K562 (cell line): ENCODE measurements at places on chromosomes 6 and 20.

- no peak for DNase-seq
Observed at GRCh38 chr20:4305091-4305490, 289.7 kb upstream of the RNF24 start.

- no peak for DNase-seq
Observed at GRCh38 chr20:34629342-34629741, 47.5 kb downstream of the PIGU start.

- peak; percentile 94 for DNase-seq
Observed at GRCh38 chr6:6851059-6851948, 256.5 kb upstream of the RREB1 start.

- DNase-seq: no peak
Observed at GRCh38 chr6:54441020-54441419, 132.8 kb downstream of the TINAG start.

GRCh38 chr6:148193063-148193680 lies 149.5 kb upstream of the SASH1 start:
- DNase-seq: no peak

DNA sequence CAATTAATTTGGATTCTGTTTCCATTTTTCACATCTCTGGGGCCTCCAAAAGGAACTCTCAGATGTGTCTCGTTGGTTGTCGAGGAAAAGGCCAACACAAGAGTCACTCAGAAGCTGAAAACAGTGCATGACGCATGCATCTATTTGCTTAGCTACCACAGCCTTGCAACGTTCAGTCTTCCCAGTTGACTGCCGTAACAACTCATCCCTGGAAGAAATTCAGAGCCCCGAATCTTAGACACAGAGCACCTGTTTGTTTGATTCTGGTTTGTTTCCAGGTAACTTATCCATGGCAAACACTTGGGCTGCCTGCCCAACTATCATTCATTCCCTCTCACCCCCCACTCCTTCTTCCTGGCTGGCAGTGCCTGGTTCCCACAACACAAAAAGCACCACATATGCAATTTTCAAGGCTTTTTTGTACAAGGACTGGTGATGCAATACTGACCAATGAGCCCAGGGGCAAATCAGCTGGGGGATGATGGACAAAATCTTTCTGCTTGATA lies 60.5 kb downstream of the ZMYND8 start:
- no peak for DNase-seq

DNA sequence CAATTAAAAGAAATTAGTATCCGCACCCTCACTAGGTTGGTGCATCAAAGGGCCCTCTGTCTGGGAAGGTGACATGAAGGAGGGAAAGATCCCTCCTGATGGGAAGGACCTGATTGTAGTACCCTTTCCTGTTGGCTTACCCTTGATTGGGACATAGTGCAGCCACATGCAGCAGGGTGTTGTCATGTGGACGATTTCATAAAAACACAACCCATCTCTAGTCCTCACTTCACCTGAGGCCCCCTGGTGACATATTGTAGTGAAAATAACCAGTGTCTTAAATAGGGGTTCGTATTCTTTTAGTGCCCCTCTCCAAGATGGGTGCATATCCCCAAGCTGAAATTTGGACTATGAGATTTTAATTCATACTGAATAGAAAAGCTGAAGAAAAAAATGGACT lies 97.3 kb downstream of the SLX4IP start:
- no peak for DNase-seq

DNA sequence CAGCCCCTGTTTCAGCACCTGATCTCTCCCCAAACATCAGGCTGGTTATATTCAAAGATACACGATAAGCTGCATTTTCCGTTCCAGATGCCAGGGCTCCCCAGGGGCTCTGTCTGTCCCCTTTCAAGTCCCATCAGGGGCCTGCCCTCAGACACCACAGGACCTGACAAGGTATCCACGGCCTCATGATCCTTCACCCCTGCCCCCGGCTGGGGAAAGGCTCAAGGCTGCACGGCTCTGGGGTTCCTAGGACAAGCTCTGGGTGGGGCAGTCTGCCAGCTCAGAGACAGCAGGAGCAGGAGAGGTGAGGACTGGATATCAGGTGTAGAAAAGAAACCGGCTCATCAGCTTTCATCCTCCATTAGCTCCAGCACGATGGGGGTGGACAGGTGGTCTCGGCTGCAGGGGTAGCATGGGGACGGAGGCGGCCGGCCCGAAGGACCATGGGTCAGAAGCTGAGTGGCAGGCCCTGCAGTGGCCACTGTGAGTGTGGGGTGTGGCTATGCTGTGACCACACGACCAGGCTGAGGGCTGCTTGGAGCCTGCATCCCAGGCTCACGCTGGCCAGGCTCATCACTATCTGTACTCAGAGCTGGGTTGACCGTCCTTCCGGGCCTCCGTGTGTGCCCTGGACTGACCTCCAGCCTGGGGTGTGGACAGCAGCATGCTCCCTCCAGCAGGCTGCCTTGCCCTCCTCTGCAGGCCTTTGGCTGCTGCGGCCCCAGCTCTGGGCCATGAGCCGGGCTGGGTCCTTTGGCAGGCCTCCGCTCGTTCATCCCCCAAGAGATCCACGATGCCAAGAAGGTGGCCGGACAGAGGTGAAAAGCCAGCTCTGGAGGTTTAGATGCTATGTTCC lies 386.2 kb downstream of the THBS2 start:
- no peak for DNase-seq

DNA sequence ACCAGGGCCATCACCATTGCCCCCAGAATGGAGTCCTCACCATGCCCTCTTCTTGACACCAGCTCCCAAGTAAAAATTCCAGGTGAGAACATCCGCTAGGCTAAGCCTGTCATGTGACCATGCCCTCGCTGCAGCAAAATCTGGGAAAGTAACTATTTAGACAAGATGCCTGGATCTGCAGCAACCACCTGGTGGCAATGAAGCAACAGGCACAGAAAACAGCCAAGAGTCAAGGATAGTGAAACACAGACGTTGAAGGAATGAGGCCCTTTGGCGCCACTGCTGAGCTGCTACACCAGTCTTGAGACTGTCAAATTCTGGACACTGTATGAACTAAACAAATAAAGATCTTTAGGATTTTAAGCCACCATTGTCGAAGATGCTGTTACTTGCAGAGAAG lies 30.1 kb upstream of the TGM6 start:
- DNase-seq: no peak

DNA sequence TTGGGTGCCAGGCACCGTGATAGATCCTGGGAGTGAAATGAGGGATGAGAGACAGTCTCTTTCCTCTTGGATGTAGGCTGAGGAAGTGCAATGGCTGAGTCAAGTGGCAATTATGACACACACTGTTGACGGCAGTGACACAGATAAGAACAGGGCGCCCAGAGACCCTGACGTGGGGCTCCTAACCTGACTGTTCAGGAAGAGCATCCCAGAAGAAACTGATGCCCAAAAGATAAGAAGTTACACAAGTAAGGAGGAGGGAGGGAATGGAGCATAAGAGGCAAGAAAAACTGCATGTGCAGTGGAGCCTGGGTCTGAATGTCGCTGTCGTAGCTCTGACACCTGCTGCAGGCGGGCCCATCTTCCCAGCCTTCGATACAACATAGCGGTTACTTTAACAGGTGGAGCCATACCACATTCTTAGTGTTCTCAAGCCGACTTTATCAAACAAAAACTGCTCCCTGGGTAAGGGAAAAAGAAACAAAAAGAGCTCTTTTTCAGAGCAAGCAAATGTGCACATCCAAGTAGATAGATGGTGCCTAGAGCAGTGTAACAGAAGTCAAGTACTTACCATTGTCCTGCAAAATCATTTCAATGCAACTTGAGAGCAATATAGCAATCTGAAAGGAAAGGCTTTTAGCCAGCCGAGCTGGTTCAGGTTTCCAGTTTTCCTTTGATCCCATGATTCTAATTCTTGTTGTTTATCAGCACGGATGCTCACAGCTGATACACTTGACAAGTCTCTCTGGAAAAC lies 463.9 kb upstream of the JARID2 start:
- peak; percentile 47 for DNase-seq

DNA sequence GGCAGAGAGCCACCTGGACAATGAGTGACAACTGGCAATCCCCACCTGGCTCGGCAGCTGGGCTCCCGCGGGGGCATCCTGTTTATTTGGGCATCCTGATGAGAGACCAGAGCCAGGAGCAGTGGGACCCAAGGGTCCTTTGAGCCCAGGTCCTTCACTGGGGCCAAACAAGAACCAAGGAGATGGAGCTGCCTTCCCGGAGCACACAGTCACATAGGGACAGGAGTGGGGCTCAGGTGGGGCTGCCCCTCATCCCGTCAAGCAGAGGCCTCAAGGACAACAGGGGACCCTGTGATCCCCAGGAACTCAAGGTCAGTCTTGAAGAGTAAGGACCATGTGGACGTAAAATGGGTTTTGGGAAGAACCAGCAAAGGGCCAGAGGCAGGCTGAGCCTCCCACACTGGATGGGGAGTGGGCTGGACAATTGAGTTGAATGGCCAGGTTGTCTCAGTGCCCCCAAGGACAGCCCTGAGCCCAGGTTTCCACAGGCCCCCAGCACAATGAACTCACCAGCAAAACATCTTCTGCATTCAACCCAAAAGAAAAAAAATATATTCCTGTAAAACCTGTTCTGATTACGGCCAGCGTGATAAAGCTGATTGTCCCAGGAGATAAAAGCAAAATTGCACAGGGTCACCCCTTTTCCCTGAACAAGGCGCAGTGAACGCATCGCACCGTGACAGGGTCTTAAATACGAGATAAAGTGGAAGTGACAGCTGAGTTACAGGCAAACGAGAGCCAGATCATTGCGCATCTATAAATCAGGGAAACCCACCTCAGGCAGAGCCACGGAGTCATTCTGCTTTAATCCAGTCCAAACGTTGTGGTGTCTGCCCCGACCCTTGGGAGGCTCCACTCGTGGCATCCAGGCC lies 86.2 kb downstream of the ANKRD60 start:
- DNase-seq: no peak

- no peak for DNase-seq
Observed at GRCh38 chr6:1599469-1599868, 10.2 kb upstream of the FOXC1 start.
